SIG-M5 (cell line): ENCODE measurements at places on chromosomes 2 and 18.

DNA sequence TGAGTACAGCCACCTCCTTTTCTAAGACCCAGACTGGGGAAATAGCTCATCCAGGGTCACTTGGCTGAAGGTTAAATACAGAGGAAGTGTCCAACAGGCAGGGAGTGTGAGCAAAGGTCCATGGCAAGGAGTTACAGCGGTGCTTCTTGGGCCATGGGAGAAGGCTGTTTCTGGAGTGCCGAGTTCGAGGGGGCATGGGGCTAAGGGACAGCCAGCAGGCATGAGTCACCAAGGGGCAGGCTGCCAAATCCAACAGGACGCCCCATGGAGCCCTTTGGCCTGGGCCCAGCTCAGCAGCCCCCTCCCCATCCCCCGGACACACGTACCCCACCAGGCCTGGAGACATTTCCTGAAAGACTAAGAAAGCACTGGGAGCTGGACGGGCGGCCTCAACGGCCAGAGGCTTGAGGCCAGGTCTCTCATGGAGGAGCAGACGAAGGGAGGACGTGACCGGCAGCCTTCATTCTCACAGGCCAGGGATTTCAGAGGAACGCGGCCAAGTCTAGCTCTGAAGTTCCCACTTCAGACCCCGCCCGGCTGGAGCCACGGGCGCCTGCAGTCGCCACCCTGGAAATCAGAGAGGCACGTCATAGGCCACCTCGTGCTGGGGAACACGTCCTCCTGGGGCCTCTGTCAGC is 160.4 kb downstream of the SMAD7 start:
- DNase-seq: no peak

- no peak for DNase-seq
Measured at GRCh38 chr2:152546230-152546837, 170.9 kb downstream of the PRPF40A start.

DNA sequence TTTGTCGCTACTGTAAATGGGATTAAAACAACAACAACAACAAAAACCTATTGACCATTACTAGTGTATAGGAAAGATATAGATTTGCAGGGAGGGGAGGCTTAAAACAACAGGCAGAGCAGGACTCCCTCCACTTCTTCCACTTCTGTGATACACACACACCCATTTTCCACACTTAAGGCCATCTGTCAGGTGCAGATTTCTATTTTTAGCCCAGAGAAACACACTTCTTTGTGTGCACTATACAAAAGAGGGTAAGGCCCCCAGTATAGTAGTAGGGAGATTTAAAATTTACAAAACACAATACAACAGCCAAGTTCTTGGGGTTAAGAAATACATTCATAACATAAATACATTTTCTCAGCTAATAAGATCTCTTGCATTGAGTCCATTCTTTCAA is 22.4 kb downstream of the PTPN2 start:
- no peak for DNase-seq

- no peak for DNase-seq
Measured at GRCh38 chr2:91477731-91478672, 2786.5 kb downstream of the RPIA start.

DNA sequence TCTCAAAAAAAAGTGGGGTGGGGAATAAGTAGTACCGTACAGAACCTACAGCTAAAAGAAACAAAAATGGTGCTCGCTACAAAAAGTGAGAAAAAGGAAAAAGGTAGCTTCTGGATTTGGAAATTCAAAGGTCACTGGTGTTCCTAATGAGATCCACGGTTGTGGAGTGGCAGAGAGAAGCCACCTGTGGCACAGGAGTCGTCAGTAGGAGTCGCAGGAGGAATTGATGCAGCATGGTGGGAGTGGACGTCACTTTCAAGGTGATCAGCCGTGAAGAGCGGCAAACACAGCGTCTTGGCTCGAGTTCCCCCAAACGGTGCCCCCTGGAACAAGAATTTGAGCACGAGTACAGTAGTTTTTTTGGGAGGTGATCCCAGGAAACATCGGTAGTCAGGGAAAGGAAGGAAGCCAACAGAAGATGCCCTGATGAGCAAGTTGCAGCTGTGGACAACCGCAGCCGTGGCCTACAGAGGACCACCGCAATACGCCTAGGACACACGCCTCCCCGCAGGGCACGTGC is 1.4 kb upstream of the TTL start:
- DNase-seq: no peak
